ENCODE measurements at places on chromosomes 16 and 17.

- peak; percentile 41 for DNase-seq
Measured at GRCh38 chr17:49850772-49851386, 3.0 kb upstream of the TAC4 start.

- peak; percentile 3 for DNase-seq
Measured at GRCh38 chr17:58626905-58627304, 64.9 kb downstream of the TEX14 start.

DNA sequence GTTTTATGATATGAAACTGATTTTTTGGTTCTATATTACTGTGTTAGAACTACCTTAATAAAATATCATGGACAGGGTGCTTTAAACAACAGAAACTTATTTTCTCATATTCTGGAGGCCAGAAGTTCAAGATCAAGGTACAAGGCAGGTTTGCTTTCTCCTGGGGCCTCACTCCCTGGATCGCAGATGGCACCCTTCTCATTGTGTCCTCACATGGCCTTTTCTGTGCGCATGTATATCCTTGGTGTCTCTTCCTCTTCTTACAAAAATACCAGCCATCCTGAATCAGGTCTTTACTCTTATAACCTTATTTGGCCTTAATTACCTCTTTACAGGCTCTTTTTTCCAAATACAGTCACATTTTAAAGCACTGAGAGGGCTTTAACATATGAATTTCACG lies 906.1 kb downstream of the CDH11 start:
- DNase-seq, result no peak

DNA sequence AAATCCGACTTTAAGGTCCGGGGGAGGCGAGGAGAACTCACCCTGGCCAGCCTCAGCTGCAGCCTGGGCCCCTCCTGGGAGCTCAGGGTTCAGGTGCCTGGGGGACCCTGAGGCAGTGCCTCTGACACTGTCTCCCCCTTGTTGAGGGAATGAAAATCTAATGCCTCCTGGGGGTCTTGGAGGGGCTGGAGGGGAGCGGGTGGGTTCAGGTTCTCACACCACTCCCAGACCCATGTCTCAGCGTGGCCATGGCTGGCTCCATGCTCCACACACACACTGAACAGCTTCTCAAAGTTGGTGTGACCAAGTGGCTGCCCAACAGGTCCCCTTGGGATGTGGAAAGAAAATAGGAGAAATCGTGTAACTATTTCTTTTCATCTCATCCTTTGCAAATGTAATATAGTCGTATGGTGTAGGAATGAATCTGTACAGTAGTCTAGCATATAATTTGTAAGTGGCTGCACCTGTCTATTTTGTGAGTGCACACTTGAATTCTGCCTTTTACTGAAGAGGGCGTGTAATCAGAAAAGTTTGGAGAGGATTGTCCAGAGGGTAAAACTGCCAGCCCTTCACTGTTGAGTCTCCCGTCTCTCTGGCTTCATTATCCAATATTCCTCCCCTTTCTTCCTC lies 788 bp upstream of the PRCD start:
- no peak for DNase-seq

DNA sequence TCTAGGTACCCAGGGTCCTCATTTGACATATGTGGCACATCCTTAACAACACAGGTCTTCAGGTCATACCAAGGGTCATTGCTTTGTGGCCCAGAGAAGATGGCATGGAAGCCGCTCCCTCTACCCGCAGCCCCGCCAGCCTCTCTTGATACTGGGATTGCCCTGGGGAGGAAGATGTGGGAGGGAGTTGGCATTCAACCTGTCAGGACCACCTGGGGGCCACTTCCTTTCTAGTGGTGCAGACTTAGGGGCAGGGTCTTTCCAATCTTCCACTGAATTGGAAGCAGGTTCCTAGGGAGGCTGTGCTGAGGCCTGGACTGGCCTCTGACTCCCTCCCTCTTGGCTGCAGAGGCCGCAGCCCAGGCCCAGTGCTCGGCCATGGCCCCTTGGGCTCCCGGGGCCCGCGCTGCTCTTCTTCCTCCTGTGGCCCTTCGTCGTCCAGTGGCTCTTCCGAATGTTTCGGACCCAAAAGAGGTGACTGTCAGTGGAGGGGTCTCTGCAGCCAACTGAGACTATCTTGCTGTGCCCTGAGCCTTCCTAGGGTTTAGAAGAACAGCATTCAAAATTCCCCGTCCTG lies 5.1 kb upstream of the HEXIM1 start:
- DNase-seq, result no peak

- DNase-seq, result no peak
Measured at GRCh38 chr17:77476006-77476405, 335.2 kb downstream of the SEC14L1 start.
